ENCODE measurements at places on chromosomes 12 and 14. TPM values are rescaled to one million over a fixed set of nuclear protein-coding genes. Genes with fewer than 3 reads are reported as not detected.
A peak's percentile ranks its signal among the peaks of the same experiment; 100 is the strongest.

GRCh38 chr12:21433525-21433924 lies 3.9 kb upstream of the PYROXD1 start:
- no peak for DNase-seq

GRCh38 chr12:21677622-21678277 lies 20.1 kb upstream of the LDHB start:
- DNase-seq: no peak

DNA sequence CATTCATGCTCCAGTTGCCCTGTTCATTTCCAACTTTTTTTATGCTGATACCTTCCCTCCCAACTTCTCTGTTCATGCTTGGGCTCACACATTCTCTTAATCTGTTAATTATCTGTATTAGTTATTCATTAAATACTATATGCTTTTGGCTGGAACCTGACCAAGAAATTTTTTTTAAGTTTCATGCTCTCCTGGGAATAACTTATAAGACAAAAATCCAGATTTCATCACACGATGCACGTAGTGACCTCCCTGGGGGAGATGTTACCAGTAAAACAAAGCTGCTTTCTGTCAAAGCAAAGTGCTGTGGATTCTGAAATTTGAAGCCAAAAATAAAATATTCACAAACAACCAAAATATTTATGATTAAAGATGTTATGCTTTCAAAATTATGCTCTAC lies 215.0 kb upstream of the USP15 start:
- no peak for DNase-seq

GRCh38 chr12:63845726-63846125 lies 1.2 kb downstream of the SRGAP1 start:
- DNase-seq: no peak

Gene MUCL1
- not detected for total RNA-seq

GRCh38 chr12:26791301-26791791 lies 41.6 kb downstream of the ITPR2 start:
- DNase-seq: no peak

- peak; percentile 89 for DNase-seq
These were observed 39.4 kb upstream of the PPP2R5C start for GRCh38 chr14:101721951-101722661.

GRCh38 chr14:36683083-36683724 lies 21.5 kb downstream of the PAX9 start:
- no peak for DNase-seq

DNA sequence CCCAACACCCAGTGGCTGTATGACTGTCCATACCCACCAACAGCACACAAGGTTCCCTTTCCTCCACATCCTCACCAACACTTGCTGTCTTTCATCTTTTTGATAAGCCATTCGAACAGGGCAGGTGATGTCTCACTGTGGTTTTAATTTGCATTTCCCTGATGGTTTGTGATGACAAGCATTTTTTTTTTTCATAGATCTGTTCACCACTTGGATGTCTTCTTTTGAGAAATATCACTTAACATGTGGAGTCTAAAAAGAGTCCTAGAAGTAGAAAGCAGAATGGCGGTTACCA lies 198.1 kb upstream of the DIO3 start:
- no peak for DNase-seq

Gene CLEC7A
- not detected for total RNA-seq

Gene ADGRD1
- total RNA-seq: not detected

Gene OR4E2
- not detected for total RNA-seq

Gene FGF23
- not detected for total RNA-seq

- no peak for DNase-seq
These were observed 106.4 kb upstream of the SRRM4 start for GRCh38 chr12:118874698-118875548.

GRCh38 chr14:54920052-54920451 lies 17.4 kb upstream of the GCH1 start:
- no peak for DNase-seq

- no peak for DNase-seq
These were observed 58.7 kb downstream of the ST8SIA1 start for GRCh38 chr12:22275843-22276242.

DNA sequence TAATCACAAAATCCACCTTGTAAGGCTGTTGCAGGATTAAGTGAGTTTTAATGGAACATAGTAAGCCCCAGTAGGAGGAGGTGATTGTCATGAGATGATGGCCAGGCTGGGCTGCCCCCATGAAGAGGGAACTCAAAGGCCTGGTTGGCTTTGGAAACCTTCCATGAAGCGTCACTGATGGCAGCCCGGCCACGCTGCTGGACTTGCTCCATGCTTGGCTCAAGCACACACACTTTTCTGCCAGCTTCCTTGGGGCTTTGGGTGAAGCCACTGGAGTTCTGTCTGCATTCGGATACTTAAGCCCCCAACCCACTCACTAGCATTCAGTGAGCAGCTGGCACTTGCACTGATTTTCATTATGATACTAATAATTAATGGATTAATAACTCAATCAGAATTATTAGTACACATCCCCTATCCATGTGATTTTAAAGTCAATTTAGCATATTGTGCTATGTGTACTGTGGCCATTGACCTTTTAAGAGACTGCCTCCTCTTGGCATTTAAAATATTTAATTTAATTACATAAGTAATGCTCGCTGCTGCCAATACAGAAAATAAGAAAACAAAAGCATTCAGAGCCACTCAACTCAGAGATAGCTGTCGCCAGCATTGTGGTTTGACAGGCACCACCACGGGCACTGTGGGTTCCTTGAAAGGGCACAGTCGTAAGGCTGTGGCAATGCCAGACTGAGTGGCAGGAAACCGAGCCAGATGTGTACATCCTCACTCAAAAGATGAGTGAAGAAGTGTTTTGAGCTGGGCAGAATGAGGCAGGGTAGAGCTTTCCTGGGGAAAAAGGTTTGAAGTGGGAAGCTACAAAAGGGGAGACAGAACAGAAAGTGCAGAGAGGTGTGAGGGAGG lies 15.9 kb downstream of the KRT85 start:
- peak; percentile 71 for DNase-seq

GRCh38 chr14:100140452-100141078 lies 18.9 kb downstream of the DEGS2 start:
- DNase-seq: no peak

DNA sequence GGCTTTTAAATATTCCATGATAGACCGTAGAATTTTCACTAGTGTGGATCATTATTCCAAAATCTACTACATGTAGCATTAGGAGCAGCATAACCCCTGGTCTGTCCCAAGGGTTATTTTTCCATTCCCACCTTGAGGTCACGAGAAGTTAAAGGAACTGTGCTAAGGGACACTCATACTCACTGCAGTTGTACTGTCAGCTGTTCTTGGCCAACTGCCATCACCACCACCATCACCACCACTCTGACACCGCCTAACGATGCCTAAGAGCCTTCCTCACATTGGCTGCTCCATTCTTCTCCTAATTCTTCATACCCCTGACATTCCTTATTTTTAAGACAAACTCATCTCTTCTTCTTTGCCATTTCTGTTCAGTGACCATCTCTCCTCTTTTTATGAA lies 13.4 kb upstream of the PTGDR start:
- DNase-seq: no peak

DNA sequence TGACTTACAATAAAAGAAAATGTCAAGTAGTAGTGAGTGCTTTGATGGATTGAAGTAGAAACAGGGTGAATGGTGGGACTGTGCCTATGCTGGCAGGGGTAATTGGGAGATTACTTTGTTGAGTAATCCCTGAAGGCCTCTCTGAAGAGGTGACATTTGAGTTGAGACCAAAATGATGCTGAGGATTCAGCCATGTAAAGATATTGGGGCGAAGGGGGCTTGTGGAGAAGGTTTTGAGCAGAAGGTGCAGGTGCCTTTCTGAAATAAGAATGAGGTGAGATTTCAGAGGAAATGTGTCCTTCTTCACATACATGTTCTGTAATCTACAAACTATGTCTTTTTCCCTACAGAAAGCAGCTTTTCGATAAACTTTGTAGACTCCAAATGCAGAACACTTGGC lies 8.0 kb downstream of the GNG2 start:
- DNase-seq: no peak

DNA sequence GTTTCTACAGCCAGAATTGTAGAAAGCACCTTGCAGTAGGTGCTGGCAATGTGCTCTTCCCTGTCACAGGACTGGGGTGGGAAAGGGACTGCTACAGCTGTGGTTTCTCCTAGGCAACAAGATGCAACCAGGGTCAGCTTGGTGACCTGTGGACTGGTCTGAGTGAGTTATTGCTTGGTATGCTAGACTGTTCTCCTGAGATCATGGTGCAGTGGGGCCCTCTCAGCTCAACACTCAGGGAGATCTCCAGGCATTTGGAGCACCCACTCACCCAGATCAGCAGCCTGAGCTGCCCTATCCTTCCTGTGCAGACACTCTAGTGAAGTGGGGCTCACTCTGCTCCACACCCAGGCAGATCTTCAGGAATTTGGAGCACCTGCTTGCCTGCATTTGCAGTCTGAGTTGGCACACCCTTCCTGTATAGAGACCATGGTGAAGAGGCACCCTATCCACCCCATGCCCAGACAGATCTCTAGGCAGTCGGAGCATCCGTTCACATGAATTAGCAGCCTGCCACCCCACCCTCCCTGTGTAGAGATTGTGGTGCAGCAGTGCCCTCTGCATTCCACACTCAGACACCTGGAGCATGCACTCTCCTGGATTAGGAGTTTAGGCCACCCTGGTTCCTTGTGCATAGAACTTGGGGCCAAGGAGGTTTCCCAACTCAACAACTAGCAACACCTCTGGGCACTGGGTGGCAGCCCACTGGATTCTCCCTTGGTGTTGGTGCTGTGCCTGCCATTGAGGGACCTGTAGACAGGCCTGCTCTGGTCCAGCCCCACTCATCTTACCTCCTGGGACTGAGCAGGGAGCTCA lies 3.8 kb upstream of the FAM186B start:
- DNase-seq: no peak

GRCh38 chr14:105335735-105336476 lies 21.4 kb downstream of the PACS2 start:
- DNase-seq: no peak

Gene AKT1
- 157 TPM for total RNA-seq

Gene HOXC12
- total RNA-seq: not detected

Gene MFAP5
- not detected for total RNA-seq

GRCh38 chr12:93571365-93571924 lies 1.0 kb upstream of the SOCS2 start:
- DNase-seq: peak; percentile 75

GRCh38 chr12:68094195-68094594 lies 65.3 kb downstream of the IFNG start:
- DNase-seq: no peak

DNA sequence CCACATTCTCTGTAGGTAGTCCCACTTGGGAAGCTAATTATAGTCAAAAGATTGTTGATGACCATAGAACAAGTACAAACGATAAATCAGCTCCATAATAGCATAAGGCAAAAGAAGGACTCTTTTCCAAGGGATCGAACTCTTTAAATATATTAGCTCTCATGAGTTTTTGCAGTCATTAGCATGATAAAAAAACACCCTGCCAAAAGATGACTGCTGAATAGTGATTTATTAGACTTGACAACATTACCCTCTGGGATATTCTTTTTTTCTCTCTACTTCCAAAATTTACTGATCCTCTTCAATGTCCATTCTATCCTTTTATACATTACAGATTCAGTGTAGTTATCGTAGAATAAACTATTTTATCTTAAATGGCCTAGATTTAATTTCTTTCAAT lies 14.2 kb downstream of the EPYC start:
- no peak for DNase-seq

Gene RD3L
- not detected for total RNA-seq

Gene MARK3
- 76.0 TPM for total RNA-seq

GRCh38 chr12:88562846-88563582 lies 17.3 kb downstream of the KITLG start:
- no peak for DNase-seq

DNA sequence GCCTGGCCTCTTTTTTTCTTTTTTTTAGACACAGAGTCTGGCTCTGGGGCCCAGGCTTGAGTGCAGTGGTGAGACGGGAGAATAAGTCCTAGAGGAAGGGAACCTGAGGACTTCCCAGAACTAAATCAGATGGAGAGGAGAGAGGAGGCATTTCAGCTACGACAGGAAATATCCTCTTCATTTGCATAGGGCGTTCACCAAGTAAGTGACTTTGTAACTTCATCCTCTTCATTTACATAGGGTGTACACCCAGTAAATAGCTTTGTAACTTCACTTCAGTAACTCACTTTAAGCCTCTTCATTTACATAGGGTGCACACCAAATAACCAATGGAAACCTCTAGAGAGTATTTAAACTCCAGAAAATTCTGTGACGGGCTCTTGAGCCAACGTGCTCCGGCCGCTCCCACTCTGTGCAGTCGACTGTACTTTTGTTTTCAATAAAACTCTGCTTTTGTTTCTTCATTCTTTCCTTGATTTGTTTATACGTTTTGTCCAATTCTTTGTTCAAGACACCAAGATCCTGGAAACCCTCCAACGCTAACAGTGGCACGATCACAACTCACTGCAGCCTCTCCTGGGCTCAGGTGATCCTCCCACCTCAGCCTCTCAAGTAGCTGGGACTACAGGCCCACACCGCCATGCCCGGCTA lies 21.4 kb upstream of the ANKRD9 start:
- no peak for DNase-seq

- DNase-seq: no peak
These were observed 363 bp upstream of the LMO3 start for GRCh38 chr12:16606201-16606849.

DNA sequence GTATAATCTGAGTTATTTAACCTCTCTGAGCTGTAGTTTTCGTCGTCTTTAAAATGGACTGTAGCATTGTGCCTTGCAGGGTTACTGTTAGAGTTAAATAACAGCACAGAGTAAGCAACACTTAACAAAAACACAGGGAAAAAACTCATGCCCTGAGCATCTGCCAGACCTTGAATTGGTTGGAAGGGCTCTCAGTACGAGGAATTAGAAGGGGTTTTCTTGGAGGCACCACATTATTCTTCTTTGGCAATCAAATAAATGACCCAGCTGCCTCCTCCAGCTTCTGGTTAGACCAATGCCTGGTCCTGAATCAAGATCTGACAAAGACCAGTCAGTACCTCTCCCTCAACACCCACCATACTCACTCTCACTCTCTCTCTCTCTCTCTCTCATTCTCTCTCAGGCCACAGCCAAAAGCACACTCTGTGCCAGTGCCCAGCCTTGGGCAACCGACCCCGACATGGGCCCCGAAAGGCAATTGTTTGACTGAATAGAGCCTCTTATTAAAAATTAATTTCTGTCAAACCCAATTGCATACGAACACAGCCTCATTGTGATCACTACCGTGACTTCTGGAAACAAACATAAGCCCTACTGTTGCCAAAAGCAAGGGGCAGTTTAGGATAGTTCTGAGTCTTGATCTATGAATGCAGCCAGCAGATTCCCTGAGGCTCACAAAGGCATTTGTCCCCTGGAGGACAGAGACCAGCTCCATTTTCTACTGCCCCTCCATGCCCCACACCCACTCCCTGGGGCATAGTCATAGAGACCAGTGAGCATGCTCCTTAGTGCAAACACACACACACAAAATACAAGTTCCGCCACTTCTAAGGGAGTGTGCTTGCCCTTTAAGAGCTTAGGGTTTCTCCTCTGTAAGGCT lies 23.9 kb downstream of the DUSP6 start:
- no peak for DNase-seq

Gene KRT83
- total RNA-seq: not detected
